ENCODE measurements at places on chromosomes 4 and X.

DNA sequence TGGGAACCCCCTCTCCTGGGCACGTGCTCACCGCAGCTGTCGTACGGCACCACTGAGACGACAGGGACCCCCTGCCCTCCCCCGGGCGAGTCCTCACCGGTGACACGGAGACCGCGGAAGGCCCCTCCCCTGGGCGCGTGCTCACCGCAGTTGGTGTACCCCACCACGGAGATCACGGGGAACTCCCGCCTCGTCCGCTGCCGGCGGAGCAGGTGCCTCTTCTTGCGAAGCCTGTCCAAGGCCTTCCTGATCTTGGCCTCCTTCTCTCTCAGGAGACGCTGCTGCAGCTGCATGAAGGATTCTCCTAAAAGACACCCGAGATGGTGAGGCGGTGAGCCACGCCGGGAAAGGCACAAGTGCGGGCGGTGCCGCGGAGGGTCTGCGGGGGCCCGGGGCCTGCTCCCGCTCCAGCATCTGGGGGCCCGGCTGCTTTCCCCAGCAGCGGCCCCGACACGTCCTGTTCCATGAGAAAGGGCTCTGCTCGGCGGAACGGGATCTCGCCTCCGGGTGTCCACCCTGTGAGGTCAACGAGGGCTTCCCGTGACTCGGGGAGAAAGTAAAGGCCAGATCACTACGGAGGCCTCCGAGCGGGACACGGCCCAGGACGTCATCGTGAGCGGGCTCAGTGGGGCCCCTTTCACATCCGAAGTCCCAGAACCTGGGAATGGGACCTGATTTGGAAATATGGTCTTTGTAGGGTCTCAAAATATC is 5.8 kb downstream of the GTPBP6 start:
- DNase-seq, result no peak

GRCh38 chr4:53450773-53451172 is 73.3 kb downstream of the FIP1L1 start:
- DNase-seq, result no peak

DNA sequence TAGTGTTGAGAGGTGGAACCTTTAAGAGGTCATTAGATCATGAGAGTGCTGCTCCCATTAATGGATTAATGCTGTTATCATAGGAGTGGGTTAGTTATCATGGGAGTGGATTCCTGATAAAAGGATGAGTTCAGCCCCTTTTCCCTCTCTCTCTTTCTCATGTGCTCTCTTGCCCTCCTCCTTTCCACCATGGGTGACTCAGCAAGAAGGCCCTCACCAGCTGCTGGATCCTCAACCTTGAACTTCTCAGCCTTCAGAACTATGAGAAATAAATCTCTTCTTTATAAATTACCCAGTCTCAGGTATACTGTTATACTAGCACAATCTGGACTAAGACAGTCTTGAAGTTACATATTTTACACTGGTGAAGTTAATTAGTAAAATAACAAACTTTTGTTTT is 10.0 kb upstream of the CDKL5 start:
- no peak for DNase-seq

- peak; percentile 59 for DNase-seq
Measured at GRCh38 chr4:155543126-155543765, 123.4 kb upstream of the GUCY1A1 start.

DNA sequence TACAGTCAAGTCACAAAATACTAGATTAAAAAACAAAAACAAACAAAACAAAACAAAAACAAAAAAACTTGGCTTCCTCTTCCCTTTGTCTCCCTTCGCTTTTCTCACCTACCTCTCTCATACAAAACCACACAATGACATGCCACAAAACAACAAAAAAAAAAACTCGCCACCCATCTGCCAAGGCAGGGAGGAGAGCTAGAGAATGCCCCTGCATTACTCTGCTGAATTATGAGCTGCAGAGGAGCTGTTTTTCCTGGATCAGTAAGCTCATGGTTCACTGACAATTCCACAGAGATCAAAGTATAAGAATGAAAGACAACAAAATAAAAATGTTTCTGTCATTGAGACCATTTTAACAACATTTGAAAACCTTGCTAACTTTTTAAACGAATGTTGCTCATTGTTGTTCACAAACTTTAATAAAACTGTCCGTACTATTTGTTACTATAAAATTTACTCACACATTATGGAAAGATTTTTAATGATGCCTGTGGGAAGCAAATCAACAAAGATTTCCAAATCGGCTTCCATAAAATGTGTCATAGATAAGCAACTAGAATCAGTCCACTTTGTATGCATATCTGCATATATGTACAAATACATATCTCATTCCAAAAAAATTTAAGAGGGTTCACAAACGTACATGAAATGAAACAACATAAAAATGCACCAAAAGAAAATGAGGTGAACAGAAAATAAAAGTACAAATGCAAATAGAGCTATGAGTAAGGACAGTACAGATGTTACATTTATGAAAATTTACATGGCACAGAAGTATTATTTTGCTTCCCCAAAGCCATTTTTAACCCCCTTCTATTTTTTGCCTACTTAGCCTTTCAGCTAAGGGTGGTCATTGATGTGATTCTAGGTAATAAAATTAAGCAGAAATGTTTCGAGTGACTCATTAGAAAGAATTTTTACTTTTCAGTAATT is 252.4 kb upstream of the FAT4 start:
- no peak for DNase-seq

- no peak for DNase-seq
Measured at GRCh38 chr4:173001571-173001970, 167.0 kb upstream of the GALNT7 start.

DNA sequence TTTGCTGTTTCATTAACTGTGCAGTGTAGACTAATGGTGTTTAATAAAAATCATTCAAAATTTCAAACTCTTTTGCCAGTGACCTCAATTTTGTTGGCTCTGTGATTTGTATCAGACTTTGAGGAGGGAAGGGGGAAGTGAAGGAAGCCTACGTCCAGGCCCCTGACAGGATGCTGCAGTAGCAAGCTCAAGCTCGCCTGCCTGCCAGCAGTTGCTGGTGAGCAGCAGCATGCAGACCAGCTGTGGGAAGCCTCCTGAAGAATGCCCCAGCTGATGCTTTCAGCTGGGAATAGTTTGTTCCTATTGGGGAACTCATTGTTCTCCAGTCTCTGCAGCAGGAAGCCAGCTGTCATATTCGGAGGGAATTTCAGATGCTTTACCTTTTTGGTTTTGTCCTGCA is 495.2 kb downstream of the AFF2 start:
- DNase-seq, result no peak
